Ovary (tissue), 10 donors: ENCODE measurements at places on chromosomes 12 and 14.

DNA sequence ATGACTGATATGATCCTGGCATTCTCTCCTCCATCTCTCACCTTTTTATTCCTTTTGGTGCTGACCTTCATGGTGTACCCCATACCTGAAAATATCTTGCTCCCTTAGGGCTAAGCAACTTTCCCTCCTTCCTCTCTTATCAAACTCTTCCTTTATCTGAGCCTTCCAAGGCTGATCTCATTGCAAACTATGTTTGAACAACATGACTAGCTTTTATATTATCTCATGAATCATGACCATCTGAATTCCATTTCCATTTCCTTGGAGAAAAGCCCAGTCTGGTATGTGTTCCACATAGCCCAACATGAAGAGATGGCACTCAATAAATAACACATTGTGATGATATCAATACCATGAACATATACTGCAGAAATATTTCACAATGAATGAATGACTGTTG lies 111.6 kb downstream of the TSPAN8 start:
- no peak for DNase-seq

DNA sequence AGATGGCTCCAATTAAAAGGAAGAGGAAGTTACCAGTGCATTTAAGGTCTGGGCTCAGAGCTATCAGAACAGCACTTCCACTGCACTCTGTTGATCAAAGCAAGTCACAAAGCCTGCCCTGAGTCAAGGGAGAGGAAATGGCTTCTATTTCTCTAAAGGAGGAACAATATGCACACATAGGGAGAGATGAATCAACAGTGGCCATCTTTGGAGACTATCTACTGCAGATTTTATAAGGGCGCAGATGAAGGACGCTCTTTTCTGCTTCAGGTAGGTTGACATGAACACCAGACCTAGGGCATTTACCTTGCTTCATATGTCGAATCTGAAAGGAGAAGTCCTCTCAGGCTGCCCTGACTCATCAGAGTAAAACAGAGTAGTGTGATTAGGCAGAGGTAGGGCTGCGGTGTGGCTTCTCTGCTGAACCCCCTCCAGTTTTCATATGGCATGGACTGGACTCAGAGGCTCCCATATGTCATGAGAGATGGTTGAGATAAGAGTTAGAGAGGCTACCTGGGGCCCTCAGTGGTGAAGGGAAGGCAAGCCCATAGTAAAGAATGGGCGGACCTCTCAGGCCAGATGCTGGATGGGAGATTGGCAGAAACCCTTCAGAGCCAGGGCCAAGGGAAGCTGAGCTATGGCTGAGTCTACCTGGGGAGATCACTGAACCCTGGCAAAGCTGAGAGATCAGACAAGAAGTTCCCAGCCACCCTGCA lies 84.4 kb downstream of the ARF6 start:
- DNase-seq, result no peak

- DNase-seq, result no peak
Observed at GRCh38 chr12:19191563-19191962, 62.0 kb downstream of the PLEKHA5 start.

- no peak for DNase-seq
Observed at GRCh38 chr14:45526715-45527549, 273.9 kb upstream of the MIS18BP1 start.

DNA sequence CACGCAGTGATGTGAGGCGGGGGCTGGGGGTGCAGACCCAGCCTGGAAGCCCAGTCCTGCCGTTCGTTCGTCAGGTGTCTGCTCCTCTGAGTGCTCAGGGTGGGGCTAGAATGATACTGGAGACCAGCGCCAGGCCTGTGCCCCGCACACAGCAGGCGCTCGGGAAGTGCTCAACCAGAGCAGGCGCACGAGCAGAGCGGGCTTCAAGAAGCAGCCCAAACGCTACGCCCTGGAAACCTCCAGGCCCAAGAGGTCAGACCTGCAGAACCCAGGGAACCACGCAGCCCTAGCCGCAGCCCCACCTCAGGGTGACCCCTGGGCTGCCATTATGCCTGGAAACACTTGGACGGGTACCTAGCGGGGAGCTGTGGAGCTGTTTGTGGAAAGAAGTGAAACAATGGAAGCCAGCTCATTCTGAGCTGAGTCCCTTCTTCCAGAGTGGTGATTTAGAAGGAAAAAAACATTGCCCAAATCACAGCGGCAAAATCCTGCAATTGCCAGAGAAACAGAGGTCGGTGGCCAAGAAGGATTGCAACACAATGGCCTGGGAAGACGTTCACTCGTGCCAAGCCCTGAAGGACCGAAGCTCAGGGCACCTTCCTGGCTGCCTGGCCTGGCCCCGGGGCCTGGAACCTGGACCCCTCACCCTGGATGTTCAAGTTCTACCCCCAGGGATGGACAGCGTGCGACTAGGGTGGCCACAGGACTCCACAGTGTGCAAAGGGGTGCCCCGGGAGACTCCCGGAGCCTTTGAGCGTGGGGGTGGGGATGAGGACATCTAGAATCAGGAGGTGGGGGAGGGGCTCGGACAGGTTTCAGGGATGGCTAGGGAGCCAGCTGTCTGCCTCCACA lies 40.4 kb upstream of the DIO3 start:
- DNase-seq, result peak; percentile 78

GRCh38 chr14:42224053-42224888 lies 617.6 kb downstream of the LRFN5 start:
- DNase-seq, result peak; percentile 10

- DNase-seq, result no peak
Observed at GRCh38 chr14:71942904-71943694, 10.9 kb downstream of the RGS6 start.

DNA sequence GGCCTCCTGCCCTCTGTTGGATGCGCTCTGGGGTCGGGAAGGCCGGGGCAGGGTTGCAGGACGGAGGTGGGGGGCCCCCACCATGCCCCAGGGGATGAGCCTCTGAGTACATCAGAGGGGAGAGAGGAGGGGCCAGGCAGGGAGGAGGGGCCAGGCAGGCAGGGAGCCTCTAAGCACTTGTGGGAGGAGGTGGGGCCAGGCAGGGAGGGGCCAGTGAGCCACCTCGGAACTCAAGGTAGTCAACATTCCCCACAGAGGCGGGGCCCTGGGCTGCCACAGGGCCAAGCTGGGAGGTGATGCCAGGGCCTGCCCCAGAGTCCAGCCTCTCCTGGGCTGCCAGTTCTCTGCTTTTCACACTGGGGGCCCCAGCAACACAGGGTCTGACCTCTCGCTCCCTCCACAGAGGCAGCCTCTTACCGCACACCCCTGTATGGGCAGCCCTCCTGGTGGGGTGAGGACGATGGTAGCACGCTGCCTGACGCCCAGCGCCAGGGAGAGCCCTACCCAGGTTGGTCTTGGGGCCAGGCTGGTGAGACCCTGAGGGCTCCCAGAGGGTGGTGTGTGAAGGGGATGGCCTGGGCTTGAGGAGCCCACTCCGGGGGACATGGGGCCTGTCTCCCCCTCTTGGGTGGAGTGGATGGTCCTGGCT lies 17.4 kb downstream of the CEP170B start:
- no peak for DNase-seq

DNA sequence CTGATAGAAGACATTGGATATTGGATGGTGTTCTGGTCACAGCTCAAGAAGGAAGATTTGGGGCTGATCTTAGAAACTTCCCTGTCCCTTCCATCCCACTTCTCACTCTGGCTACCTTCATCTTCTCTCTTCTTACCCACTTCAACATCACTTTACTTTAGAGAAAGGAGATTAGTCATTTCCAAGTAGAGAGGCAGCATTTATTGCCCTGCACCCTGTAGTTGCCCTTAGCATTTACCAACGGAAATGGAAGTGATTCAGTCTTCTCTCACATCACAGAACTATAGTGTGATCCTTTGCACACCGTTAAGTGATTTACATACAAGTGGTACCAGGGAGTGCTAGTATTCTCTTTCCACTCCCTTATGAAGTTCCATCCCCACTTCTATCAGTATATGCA lies 52.4 kb downstream of the PHLDA1 start:
- no peak for DNase-seq

DNA sequence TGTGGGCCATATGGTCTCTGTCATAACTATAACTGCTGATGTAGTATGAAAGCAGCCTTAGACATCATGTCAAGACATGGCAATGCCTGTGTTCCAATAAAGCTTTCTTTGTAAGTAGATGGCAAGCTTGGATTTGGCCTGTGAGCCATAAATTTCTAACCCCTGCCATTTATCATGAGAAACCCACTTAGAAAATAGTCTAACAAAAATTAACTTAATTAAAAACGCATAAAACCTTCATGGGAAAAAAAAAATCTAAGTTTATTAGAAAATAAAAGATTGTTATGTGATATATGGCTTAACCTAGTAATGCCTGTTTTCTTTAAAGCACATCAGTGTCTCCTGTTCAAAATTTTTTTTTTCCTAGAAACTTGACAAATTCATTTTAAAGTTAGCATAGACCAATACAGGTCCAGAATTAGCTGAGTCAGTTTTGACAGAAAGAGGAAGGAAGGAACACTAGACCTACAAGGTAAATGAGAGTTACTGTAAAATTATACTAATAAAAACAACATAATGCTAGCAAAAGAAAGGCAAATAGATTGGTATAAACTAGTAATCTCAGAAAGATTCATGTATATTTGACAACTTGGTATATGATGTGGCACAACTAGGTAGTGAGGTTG lies 68.2 kb downstream of the USP15 start:
- DNase-seq, result no peak

DNA sequence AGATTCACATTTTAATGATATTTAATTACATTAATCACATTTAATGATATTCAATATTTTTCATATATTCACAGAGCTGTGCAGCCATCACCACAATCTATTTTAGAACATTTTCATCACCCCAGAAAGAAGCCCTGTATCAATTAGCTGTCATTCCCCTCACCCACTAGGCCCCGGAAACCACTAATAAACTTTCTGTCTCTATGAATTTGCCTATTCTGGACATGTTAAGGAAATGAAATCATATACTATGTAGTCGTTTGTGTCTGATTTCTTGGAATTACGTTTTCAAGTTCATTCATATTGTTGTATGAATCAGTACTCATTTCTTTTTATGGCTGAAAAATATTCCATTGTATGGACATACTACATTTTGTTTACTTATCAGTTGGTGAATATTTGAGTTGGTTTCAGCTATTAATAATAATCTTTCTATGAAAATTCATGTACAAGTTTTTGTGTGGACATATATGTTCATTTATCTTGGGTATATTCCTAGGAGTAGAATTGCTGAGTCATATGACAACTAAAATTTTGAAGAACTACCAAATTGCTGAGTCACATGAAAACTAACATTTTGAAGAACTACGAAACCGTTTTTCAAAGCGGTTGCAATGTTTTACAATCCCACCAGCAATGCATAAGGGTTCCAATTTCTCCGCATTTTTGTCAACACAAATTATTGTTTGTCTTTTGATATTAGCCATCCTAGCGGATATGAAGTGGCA lies 11.7 kb upstream of the OTOGL start:
- DNase-seq, result no peak

DNA sequence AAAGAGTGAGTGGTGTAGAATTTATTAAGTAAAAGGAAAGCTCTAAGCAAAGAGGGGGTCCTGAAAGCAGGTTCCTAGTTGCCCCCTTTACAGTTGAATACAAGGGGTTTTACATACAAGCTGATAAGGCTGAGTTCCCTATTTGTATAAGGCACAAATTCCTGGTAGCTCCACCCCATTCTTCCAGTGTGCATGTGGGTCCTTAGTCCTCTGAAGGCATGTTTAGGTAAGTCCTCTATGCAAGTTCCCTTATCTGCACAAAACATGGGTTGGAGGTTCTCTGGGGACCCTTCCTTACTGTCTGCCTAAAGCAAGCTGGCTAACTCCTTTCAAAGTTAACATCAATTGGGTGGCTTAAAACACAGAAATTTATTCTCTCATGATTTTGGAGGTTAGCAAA lies 2.9 kb upstream of the FAR2 start:
- DNase-seq, result no peak

DNA sequence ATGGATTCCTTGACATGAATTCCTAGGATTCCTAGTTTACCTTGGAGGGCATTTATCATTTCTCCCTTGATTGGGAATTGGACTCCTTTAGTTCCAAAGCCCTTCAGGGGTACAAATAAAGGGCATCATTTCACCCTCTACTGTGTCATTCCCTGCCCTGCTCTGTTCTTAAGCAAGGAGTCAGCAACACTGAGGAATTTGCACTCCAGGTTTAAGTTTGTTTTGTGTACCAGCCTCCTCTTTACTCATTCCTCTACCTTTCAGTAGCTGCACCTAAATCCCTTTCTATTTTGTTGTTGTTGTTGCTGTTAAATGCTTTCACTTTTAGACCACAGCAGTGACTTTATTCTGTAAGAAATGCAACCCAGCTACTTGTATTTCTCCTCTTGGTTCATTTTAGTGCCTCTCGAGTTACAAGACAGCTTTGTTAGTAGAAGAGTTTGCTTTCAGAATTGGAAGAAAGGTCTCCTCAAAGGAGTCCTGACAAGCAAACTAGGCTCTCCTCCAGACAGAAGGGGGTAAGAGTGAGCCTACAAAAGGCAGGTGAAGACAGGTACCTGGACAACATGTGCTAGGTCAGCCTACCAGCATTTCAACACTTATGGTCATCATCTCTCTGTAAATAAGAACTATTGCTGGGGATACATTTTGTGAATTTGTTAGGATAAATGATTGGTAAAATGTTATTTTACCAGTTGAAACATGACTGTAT lies 90.0 kb downstream of the RMST start:
- DNase-seq, result no peak

DNA sequence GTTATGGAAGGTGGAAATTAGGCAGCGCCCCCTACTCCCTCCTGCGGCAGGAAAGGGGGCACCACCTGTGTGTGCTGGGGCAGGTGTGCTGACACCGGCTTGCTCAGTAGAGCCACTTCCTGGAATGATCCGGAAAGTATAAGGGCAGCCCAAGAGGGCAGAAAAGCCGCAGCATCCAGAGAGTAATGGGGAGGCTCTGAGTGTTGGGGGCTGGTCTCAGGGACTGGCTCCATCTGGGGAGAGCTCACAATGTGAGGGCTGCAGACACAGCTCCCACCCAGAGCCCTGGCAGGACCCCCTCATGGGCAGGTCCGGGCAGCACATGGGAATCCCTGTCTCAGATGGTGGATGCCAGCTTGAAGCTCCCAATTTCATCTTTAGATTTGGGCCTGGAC lies 187.6 kb upstream of the C14orf180 start:
- DNase-seq, result no peak

- no peak for DNase-seq
Observed at GRCh38 chr12:6963016-6963731, 7.3 kb downstream of the PHB2 start.

DNA sequence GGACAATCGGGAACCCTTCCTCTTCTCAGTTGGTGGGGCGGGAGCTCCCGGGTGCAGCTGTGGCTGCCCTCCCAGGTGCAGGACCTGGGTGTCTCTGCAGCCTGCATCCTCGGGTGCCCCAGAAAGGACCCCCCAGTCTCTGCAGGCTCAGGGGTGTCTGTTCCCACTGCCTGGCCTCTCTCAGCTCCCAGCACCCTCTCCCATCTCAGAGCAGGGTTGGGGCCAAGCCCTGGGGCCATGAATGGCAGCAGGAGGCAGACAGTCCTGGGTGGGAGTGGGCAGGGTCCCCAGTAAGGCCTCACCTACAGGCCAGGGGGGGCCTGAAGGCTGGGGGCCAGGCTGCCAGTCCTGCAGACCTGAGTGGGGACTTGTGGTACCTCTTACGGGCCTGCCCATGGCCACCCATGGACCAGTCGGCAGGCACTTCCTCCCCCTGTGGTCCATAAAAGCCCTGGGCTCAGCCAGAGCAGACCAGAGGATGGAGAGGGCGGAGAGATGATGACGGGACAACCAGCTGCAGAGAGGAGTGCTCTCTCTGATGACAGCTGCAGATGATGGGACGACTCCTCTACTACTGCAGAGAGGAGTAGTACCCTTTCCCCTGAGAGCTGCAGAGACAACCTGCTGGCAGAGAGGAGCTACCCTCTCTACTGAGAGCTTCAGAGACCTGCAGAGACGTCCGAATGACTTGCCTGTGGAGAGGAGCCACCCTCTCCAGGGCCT lies 26.6 kb downstream of the TCHP start:
- DNase-seq, result no peak
